RKO (cell line): ENCODE measurements at places on chromosomes 3 and 15.
A peak's percentile ranks its signal among the peaks of the same experiment; 100 is the strongest.

DNA sequence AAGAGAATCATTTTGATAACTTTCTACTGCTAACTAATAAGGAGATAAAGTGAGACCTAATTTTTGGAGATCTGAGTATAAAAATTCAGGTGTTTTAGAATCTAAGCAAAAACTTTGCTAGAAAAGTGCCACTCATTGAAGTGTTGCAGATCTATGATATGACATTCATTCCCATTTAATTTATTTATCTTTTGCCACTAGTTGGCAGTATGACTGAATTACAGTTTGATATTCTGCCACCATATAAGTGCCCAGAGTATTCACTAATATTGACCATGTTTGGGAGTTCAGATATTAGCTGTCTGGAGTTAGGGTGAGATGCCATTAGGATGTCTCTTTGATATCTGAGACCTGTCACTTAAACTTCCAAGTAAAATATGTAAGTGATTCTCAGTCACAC is 251.3 kb upstream of the GBE1 start:
- DNase-seq = peak; percentile 21

GRCh38 chr15:88641959-88642452 is 3.2 kb downstream of the ISG20 start:
- DNase-seq = no peak

GRCh38 chr15:23912191-23912590 is 225.1 kb upstream of the NDN start:
- DNase-seq = no peak

GRCh38 chr3:72185549-72186399 is 400.8 kb upstream of the PROK2 start:
- DNase-seq = peak; percentile 58

DNA sequence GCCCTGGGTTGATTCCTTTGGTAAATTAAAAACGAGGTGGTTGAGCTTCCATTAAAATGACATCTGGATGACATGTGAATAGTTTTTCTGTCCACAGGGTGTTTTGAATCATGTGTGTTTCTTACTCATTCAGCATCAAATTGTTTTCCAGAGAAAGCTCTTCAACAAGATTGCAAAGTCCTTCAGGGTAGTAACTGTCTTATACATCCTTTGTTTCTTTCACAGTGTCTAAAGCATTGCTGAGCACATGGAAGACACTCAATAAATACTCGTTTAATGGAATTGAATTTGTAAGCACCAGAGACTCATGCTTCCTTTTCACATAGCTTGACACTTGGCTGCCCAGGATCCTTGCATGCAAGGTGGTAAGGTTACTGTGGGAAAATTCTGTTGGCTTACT is 223.1 kb upstream of the CNTN6 start:
- no peak for DNase-seq

DNA sequence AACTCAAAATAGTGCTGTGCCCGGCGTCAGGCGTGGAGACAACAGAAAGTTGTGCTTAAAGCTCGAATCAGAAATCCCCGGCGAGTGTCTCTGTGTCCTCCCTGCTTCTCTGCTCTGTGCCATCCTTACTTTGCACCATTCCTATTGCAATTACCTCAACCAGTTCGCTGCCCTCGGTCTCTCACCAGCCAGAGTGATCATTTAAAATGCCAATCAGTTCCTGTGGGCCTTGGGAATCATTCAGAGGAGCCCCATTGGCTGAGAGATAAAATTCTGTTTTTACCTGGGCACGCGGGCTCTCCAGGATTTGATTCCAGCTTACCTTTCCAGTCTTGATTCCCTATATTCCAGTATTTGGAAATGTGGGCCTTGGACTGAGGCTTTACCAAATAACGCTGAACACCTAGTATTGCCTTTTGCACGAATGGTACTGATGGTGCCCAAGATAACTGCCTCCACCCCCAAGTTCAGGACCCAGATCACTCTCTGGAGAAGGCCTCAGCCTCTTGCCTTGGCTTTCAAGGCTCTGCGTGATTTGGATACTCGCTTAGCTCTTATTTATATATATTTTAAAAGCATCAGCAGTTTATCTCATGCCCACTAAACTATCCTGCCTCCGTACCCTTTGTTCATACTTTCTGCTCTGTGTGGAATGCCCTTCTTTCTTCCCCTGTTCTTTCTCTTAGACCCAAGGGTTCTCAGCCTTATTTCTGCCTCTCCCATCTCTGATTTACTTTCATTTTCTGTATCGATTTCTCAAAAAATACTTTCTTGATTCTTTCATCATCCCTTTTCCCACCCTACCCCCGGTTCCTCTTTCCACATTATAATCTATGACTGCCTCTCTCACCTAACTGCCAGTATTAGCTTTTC is 863 bp downstream of the PSMA4 start:
- DNase-seq = peak; percentile 39
